ENCODE measurements at places on chromosomes 7 and 10.

DNA sequence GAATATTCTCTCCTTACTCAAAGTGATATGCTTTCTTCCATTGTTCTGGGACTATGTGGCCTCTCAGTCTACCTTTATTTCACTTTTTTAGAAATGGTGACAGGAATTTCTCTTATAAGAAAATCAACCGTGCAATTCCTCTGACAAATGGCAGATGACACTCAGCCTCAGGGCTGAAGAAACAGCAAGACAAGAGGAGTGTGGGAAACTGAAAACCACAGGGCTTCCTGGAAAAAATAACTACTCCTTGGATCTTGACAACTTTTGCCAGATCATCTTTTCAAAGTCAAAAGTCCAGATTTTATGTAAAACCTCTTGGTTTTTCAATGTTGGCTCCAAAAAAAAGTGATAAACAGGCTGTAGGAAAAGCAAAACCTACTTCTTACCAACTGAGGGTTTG lies 121.5 kb downstream of the TYW1B start:
- no peak for DNase-seq

- DNase-seq = no peak
Measured at GRCh38 chr7:47710201-47710935, 128.5 kb upstream of the TNS3 start.

DNA sequence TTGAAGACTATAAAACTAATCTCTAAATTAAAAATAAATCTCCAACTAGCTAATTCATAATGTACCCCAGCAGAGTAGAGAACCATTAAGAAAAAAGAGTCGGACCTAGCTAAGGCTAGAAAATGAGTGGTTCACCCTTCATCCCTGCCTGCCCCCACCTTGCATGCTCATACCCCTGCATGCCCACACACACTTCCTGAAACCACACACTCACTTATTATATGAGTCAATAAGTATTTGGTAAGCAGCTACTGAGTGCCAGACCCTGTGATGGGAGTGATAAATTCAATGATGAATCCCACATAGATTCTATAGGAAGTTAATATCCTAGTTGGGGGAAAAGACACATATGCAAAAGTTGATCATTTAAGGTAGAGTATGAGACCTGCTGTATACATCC lies 152.9 kb upstream of the INHBA start:
- no peak for DNase-seq

DNA sequence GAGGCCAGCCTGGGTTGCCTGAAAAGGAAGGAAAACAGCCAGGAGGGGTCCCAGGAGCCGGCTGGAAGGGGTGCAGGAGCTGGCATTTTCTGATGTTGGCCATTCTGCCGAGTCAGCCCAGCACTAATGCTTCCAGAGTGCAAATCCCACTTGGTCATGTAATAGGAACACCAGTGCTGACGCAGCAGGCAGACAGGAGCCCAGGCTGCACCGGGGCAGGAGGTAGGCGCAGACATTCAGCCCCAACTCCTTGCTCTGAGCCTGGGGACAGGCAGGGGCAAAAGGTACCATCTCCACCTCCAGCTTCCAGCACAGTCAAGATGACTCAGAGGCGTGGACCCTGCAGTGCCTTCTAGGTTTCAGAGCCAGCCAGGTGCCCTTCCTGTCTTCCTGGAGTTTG lies 10.2 kb upstream of the YWHAG start:
- DNase-seq = no peak

GRCh38 chr10:74179111-74179710 lies 28.2 kb downstream of the ADK start:
- no peak for DNase-seq

DNA sequence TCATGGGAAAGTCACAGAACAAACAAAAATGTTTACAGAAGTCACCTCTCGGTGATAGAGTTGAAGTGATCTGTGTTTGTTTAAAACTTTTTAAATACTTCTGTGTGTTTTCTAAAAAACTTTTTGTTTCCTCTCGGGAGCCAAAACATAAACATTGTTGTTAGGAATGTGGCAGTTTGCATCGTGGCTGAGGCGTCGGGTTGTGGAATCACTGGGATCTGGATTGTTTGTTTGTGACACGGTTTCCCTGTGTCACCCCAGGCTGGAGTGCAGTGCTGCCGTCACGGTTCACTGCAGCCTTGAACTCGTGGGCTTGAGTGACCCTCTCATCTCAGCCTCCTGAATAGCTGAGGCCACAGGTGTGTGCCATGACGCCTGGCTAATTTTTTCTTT lies 29.0 kb upstream of the SUN1 start:
- DNase-seq = no peak

GRCh38 chr7:141431140-141431479 lies 120.1 kb upstream of the AGK start:
- no peak for DNase-seq

GRCh38 chr7:116443101-116443523 lies 56.4 kb upstream of the CAV2 start:
- no peak for DNase-seq

GRCh38 chr7:17661982-17662585 lies 278.2 kb downstream of the SNX13 start:
- no peak for DNase-seq

GRCh38 chr7:123863461-123863860 lies 18.5 kb downstream of the HYAL4 start:
- no peak for DNase-seq

GRCh38 chr7:36667007-36667745 lies 57.1 kb downstream of the AOAH start:
- no peak for DNase-seq

DNA sequence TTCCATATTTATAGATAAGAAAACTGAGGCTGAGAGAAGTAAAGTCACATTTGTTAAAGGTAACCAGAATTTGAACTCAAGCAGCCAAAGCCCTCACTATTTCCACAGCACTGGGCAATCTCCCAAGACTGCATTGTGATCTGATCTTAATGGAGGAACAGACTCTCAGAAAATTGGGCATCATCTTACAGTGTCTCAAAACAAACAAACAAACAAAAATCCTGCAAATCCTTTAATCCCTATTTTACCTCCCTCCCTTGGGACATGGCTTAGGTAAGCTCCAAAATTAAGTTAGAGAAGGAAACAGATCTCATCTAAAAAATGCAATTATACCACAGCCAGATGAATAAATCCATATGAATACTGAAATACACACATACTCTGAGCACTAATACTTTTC lies 57.5 kb downstream of the FHIP2A start:
- DNase-seq = no peak

- DNase-seq = no peak
Measured at GRCh38 chr10:123624086-123624485, 42.1 kb upstream of the GPR26 start.

DNA sequence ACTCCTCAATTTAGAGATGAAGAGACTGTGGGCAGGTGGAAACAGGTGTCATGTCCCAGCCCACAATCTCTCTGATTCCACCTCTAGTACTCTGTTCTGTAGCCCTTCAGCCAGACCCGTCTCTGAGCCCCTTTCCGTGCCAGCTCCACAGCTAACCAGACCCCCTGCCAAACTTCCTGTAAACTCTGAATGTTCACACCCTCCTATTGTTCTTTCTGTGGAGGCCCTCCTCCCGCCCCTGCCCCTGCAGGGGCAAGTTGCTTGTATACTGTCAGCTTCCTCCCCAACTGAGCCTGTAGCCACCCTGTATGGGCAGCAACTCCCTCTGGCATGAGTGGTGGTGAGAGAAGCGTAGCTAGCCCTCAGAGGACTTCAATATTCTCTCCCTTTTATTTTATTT lies 520.7 kb downstream of the SORCS3 start:
- DNase-seq = no peak

DNA sequence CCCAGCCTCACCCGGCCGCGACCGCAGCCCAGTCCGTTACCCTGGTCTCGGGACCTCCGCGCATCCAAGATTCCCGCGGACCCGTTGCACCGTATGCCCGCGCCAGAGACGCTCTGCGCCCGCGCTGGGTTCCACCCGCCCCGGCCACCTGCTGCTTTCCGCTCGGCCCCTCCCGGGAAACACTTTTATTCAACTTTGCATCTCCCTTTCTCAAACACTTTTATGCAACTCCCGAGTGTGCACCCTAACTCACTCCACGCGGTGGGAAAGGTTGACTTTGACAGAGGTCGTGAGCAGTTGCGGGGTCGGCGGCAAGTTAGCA lies at the start of gene ODAD2:
TSS of gene ODAD2 (minus strand) at position 126 of the 322 bp plus-strand sequence. CDS start 3,937 bp downstream, outside the sequence.
- DNase-seq = no peak

DNA sequence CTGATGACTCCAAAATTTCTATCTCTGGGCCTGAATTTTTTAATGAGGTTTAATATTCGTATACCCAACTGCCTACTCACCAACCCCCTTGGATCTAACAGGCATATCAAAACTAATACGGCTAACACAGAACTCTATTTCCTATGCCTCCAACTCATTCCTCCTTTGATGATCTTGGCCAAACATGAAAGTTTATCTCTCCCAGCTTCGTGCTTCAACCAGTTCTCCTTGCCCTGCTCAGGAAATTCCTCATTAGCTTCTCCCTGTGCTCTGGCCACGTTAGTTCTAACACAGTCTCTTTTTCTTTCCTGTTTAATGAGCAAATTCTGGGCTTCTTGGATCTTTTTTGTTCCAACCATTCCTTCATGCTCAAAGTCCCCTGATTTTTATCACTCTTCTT lies 138.9 kb upstream of the PTN start:
- no peak for DNase-seq

GRCh38 chr7:20828947-20829346 lies 42.3 kb upstream of the SP8 start:
- DNase-seq = no peak

DNA sequence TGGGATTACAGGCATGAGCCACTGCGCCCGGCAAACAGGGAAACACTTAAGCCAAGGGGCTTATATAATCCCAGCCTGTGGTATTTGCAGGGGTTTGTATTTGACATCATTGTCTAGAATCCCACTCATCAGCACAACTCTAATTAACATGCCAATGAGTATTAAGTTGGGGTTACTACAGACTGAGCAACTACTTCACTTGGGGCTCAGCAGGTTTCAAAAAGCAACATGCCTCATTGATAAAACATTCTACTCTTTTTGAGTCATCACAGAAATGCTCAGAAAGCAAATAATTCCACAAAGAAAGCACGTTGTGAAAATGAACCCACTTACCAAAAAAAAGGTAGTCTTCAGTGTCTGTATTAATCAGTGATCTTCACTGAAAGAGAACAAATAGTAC lies 236.9 kb upstream of the CELF2 start:
- no peak for DNase-seq

DNA sequence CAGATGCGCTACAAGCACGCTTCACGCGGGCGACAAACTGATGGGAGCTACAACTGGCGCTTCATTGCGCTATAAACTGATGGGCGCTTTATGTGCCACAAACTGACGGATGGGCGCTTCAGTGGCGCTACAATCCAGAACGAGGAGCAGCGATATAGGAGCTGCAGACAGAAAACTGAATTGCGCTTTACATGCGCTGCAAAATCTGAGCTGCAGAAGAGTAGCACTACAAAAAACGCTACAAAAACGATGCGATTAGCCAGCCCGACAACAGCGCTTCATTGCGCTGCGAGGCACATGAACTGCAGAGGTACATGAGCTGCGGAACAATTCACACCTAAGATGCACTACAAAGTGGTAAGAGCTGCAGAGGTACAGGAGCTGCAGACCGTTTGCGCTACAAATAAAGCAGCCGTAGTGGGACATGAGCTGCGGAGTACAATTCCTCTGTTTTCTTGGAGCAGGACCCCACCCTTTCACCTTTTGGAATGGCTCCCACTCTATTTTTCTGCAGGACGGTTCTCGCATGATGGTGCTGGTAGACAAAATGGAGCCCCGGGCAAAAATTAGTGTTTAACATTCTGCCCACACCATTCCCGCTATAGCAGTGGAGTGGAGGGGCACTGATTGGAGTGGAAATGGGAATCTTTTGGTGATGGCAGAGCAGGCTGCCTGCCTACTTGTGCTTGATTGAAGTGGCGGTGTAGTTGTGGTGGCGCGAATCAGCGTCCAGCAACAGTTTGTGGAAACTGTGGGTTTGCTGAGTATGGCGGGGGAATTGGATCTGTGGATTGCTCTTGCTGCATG lies 1.2 kb upstream of the SGCE start:
- DNase-seq = no peak

DNA sequence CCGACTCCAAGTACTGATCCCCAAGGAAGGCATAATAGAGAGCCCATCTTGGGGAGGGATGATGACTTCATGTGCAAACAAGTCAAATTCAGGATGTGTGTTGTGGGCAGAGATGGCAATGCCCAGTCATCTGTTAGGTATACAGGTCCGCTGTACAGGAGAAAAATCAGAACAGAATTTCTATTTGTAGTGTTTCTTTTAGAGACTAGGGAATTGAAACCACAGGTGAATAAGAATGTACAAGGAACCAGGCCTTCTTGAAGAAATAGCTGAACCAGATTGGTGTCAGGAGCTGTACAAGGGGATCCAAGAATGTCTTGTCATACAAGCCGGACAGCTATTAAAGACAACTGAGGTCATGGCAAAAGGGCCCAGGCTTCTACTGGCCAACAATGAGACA lies 147.9 kb downstream of the PFKFB3 start:
- DNase-seq = peak; percentile 20

DNA sequence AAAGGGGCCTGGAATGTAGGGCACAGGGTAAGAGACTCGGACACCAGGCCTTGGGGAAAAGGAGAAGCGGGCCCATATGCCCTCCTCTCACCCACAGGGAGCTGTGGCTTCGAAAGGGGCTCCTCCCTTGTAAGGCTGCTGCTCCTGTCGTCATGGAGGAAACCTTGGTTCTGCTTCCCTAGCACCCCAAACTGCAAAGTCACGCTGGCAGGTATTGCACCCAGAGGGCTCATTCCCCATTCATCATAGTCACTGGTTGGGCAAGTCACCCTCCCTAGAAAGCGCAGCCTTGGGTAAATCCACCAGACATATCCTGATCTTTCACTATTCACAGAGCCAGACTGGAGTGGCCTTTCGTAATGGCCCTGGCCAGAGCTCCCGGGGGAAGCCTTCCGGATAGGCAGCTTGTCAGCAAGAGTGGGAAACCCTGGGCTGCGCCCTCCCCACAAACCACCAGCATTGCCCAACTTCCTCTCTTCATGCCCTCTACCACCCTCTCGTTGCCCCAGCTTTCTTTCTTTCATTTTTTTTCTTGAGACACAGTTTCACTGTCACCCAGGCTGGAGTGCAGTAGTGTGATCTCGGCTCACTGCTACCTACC lies 121.0 kb downstream of the HIP1 start:
- peak; percentile 58 for DNase-seq

- DNase-seq = no peak
Measured at GRCh38 chr10:120477021-120477742, 20.2 kb downstream of the PLPP4 start.

GRCh38 chr7:26156451-26157420 lies 4.7 kb downstream of the NFE2L3 start:
- no peak for DNase-seq

- no peak for DNase-seq
Measured at GRCh38 chr7:136878878-136879277, 10.4 kb downstream of the CHRM2 start.

DNA sequence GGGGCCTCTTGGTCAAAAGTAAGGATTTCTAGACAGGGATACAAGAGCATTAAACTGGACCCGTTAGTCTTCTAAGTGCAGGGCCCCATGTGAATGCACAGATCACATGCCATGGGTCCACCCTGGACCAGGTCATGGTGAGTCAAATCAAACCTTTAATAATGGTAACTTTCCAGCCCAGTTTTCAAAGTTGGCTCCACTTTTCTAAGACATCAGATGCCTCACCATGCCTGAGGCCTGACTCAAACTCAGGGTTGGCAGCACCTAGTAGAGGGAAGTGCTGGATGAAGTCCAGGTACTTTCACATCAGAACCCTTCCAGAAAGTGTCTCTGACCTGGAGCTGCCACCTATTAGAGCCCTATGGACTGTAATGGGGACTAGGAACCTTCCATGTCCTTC lies 9.7 kb upstream of the SMIM30 start:
- no peak for DNase-seq

GRCh38 chr10:4733150-4733842 lies 92.7 kb upstream of the AKR1E2 start:
- no peak for DNase-seq

- DNase-seq = no peak
Measured at GRCh38 chr10:44651834-44652233, 259.3 kb upstream of the TMEM72 start.
